Activated CD4-positive, alpha-beta T cell treated with anti-CD3 and anti-CD28 coated beads, Interleukin-2, amount 10 ng/mL, durations not matched to agents 7 days and 5 days (primary cell): ENCODE measurements at places on chromosomes 16 and 17. TPM values are rescaled to one million over a fixed set of nuclear protein-coding genes. Genes with fewer than 3 reads are reported as not detected.

DNA sequence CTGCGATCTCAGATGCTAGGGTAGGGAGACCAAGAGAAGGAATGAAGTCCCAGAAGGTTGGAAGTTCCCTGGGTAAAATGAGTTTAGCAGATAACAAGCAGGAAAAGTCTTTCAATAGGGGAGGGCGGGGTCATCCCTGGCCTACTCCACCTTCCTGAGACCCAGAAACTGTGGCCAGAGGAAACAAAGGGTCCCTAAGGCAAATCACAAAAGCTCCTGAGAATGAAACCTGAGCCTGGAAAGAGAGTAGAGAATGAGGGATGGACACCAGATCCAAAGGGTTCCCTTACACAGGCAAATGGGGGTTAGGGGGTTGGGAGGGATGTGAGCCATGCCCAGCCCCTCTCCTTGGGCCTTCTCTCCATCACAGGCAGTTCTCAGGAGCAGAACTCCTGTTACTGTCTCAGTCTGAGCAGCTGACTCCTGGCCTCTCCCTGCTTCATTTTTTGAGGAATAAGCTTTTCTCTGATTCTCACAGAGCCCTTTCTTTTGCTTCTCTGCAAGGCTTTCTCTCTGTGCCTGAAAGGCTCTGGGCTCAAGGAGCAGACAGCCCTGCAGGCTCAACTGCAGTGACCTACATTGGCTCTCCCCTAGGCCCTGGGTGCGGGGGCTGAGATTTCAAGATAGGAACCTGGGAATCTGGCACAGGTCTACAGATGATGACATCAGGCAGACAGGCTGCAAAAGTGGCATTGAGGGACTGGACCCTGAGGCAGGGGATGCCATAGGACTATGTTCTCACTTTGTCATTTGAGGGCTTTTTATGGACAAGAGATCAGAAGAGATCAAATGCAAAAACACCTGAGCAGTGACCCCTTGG lies 9.8 kb upstream of the NR1D1 start:
- H3K27ac ChIP-seq: peak overlapping the region; percentile 37
- H3K27me3 ChIP-seq: peaks cover 3% of the 10 kb centered on the region
- DNase-seq: no peak
- no peaks in the 10 kb centered on the region for H3K36me3 ChIP-seq
- H3K4me3 ChIP-seq: no peak overlapping the region

The C16orf96 gene
- 0.22 TPM for total RNA-seq

The NOTUM gene
- 0.55 TPM for total RNA-seq

GRCh38 chr16:29989111-29989858 lies 6.1 kb downstream of the HIRIP3 start:
- peaks cover 9% of the 10 kb centered on the region for H3K4me1 ChIP-seq
- no peaks in the 10 kb centered on the region for H3K27me3 ChIP-seq
- no peak overlapping the region for H3K27ac ChIP-seq
- H3K36me3 ChIP-seq: peaks cover 43% of the 10 kb centered on the region

The CD300LB gene
- total RNA-seq: not detected
